ENCODE measurements at places on chromosomes 3 and 15.

GRCh38 chr3:44411031-44411645 lies 66.3 kb downstream of the ZNF445 start:
- no peak for DNase-seq

DNA sequence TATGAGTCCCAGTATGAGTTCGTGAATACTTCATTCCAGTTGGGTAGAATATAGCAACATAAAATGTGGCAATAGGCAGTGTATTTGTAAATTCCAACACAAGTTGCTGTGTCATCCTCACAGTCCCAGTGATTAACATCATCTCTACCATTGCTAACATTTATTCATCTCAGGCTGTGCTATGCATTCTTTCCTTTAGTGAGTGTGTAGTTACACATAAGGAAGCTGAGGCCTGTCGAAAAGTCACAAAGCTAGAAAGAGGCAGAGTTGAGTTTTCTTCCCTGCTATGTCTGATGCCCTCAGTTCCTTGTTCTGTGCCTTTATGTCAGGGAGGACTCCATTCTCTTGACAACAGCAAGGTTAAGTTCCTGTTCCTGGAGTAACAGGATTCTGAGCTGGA lies 96.4 kb downstream of the FNDC3B start:
- DNase-seq: no peak

- DNase-seq: no peak
Measured at GRCh38 chr3:143502081-143502480, 346.2 kb downstream of the SLC9A9 start.

GRCh38 chr15:70154718-70155347 lies 57.1 kb upstream of the TLE3 start:
- no peak for DNase-seq

GRCh38 chr3:12436514-12437220 lies 47.6 kb upstream of the TSEN2 start:
- DNase-seq: peak; percentile 67

DNA sequence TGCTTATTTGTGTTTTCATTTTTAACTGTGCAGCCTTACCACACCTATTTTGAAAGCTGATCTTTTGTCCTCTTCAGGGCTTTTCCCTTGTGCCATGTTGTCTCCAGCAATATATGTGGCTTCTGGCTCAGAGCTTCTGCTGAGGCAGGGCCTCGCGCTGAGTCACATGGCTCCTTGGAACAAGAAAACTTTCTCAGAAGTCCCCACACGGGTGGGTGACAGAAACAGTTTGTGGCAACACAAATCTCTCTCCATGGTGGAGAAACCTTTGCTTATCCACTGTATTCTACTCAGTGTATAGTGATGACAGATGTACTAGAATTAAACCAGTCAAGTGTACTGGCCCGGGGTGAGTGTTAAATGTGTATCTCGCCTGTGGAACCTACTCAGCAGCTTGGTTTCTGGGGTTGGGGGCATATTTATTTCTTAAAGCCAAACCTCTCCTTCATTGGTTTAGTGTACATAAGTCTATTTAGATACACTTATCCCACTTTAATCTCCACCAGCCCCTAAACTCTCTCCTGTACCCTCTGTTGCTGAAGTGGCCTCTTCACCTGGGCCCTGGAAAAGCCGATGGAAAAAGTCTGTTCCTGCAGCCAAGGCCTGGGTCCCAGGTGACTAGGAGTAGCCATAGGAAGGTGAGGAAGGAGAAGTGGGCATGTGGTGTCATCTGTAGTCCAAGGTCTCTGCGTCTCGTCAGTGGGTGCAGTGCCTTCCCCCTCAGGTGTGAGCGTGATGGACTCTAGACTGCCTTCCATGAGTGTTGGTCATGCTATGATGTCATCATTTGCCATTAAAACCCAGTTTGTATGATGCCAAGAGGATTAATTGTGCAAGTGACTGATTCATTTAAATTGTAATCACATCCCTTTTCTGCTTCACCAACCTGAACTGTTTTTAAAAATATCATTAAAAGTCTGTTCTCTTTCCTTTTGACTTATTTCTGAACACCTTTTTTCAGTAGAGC lies 3.2 kb upstream of the FBXL22 start:
- no peak for DNase-seq

- DNase-seq: no peak
Measured at GRCh38 chr3:158005391-158006100, 100.7 kb downstream of the SHOX2 start.

DNA sequence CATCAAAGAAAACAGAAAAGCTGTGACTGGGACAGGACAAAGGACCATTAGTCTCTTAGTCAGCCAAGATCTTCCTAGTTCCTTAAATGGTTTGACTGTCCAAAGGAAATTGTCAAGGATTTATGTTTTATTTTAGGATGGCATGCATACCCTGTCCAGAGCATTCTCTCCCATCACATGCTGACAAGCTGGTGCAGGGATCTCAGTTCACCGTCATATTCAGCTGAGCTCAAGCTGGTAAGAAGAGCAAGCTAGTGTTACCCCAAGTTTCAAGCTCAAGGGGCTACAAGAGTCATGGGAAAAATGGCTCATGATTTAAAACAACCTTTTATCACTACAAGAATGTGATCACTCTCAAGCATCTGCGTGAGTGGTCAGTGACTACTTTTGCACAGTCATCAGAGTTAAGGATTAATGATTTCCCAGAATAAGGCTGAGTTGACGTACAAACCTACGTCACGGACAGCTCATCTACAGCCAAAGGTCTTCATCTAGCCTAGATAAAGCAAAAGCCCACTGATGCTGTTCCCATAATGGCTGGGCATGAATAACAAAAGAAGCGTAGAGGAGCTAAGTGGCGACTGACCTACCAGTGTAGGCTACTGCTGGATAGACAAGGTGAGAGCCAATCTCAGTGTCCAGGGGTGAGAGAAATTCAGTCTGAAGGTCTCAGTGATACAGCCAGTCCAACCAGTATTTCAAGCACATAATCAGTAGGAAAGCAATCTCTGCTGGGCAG lies 157.5 kb downstream of the GABRB3 start:
- no peak for DNase-seq

GRCh38 chr3:73215281-73215680 lies 153.8 kb downstream of the EBLN2 start:
- no peak for DNase-seq

DNA sequence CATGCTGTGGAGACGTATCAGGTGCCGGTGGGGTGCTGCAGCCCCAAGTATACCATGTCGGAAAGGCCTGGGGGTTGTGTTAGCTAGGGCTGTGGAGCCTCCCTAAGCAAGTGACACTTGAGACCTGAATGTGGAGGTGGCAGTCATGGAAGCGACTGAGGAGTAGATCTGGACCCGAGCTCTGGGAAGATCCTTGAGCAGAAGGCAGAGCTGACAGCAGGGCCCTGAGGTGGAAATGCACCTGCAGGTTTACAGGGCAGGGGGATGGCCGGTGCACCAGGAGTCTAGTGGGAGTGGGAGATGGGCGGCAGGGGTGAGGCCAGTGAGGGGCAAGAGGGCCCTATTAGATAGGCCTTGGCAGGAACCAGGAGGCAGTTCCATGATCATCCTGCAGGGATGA lies 91.8 kb upstream of the PLXNA1 start:
- DNase-seq: no peak

DNA sequence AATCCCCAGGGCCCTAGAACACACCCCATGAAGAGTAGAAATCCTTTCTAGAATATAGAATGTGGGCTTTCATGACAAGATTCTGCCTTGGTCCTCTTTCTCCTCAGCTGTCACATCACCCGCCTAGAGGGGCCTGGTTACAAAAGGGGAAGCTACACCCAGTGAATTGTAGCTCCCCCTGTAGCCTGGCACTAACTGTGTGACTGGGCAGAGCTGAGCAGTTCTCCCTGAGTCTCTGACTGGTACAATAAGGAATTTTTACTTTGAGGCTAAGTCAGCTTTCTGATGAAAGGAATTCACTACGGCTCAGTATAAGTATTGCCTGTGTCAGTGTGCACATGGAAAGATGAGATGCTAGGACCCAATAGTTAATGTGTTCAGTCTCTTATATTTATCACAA lies 28.7 kb upstream of the ZNF148 start:
- DNase-seq: no peak

- DNase-seq: peak; percentile 28
Measured at GRCh38 chr3:25831578-25831977, 41.7 kb downstream of the OXSM start.

- DNase-seq: no peak
Measured at GRCh38 chr3:3342141-3342540, 162.7 kb upstream of the CRBN start.

DNA sequence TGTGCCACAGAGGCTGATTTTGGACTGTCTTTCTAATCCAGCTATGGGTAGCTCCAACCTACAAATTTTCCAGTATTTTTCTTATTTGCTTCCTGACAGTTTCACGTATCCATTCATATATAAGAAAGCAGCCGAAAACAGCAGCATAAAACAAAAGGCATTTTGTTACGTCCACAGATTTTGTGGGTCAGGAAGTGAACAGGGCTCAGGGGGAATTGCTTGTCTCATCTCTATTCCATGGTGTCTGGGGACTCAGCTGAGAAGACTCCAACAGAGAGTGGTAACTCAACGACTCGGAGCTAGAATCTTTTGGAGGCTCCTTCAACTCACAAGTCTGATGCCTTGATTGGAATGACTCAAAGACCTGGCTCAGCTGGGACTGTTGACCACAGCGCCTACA lies 11.7 kb upstream of the SAMMSON start:
- DNase-seq: no peak

DNA sequence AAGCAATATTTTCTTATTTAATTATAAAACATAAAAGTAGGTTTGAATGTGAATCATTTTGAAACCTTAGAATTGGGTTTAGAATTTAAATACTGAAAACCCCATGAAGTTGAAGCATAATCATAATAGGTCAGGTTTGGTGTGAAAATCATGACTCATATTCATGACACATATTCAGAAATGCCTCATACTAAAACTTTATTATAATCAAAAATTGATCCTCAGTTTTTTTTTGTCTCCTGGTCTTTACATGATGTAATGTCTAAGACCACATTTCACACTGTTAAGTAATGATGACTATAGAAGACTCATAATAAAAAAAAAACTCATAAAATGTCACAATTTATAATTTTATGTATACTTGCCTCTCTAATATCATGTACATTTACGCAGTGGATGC lies 190.4 kb downstream of the FOXP1 start:
- DNase-seq: no peak

DNA sequence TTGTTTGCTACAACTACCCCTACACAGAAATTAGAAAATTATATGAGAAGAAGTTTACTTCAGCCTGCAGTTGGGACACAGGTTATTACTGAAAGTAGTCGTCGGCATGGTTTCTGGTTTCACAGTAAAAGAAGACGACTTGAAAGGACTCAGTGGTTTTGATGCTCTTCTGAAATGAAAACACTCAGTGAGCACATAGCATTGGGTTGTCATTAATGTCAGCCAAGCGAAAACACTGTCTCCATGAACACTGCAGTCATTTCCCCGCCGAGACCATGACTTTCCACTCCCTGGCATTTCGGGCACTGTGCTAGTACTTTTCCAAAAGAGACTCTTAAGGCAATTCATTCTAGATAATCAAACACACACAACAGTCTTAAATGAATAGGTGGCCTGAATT lies 69.2 kb upstream of the ICE2 start:
- DNase-seq: no peak
